Stimulated activated CD8-positive, alpha-beta memory T cell treated with anti-CD3 and anti-CD28 coated beads, Interleukin-15, amount 100 ng/mL, for 24 hours (primary cell): ENCODE measurements at places on chromosomes 11 and 22.

GRCh38 chr11:20762116-20762844, 92.9 kb downstream of the NELL1 start:
- no peak for DNase-seq

GRCh38 chr11:19827399-19828135, 114.9 kb downstream of the NAV2 start:
- no peak for DNase-seq

- DNase-seq, result no peak
Measured at GRCh38 chr11:65157336-65157735, 12.7 kb upstream of the SPDYC start.

GRCh38 chr11:127385071-127385470, 384.5 kb upstream of the KIRREL3 start:
- no peak for DNase-seq

- no peak for DNase-seq
Measured at GRCh38 chr11:35099278-35100012, 39.5 kb upstream of the CD44 start.

DNA sequence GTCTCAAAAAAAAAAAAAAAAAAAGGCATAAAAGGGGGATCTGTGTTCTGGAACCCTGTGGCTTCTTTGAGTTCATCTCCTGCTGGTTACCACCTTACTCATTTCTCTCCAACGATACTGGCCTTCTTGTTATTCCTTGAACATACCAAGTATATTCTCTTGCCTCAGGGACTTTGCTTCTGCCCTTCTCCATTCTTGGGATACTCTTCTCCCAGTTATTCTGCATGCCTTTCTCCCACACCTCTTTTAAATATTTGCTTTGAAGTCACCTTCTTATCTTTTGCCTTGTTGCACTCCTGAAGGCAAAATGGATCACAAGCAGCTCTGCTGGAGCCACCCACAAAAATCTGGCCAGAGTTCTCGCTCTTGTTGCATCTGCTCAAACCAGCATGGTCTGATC, 76.0 kb upstream of the RRM1 start:
- DNase-seq, result no peak
